Iris pigment epithelial cell (primary cell): ENCODE measurements at places on chromosomes 1 and 21.

- no peak for DNase-seq
Measured at GRCh38 chr1:229985613-229986010, 81.4 kb upstream of the GALNT2 start.

- DNase-seq: no peak
Measured at GRCh38 chr1:245650441-245650960, 495.7 kb downstream of the KIF26B start.

DNA sequence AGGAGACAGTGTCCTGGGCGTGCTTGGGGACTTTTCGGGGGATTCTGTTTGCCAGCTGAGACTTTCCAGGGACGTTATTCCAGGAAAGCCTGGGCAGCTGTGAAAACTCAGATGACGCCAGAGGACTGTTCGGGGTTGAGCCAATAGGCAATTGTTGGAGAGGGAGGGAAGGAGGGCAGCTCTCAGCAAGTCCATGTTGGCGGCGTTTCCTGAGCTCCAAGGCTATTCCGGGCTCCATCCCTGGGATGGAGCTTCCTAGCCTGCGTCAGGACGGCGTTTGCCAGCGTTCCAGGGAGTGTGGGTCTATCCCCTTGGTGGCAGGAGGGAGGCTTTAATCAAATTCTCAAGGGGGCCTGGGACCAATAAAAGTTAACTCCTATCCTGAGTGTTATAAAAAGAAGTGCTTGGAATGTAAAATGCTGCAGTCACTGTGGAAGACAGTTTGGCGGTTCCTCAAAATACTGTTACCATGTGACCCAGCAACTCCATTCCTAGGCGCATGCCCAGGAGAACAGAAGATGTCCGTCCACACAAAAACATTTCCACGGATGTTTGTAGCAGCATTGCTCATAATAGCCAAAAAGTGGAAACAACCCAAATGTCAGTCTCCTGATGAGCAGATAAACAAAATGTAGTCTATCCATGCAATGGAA lies 15.2 kb downstream of the SLC27A3 start:
- DNase-seq: peak; percentile 59

DNA sequence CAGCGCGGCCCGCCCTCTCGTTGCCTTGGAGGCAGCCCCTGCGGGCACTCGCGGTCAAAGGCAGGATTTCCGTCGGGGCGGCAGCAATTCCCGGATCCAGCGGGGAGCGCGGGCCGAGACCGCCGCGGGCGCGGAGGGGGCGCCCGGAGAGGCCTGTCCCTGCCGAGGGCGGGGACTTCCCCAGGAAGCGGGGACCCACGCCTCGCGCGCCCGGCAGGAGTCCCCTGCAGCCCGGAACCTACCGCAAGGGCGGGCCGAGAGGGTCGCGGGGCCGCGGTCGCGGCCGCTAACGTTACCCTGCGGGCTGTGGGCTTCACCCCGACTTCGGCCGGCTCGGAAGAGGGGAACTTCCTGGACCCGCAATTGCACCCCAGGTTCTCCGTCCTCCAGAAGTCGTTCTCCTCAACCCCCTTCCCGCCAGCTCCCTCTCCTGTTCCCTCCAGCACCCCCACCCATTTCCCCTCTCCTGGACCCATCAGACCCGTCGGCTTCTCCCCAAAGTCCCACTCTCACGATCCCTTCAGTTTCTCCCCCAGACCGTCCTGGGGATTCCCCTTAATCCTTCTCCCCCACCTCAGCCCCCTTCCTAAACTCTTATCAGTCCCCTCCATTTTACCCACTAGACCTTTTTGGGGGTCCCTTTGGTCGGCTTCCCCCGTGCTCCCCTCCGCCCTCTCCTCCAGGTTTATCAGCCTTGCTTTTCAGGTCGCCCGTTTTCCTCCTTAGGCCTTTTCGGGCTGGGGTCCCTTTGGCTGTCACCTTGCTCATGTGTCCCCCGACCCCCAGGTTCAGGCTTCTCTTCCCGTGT lies 604 bp downstream of the FGR start:
- no peak for DNase-seq

GRCh38 chr1:192350356-192350755 lies 33.6 kb downstream of the RGS21 start:
- DNase-seq: no peak

DNA sequence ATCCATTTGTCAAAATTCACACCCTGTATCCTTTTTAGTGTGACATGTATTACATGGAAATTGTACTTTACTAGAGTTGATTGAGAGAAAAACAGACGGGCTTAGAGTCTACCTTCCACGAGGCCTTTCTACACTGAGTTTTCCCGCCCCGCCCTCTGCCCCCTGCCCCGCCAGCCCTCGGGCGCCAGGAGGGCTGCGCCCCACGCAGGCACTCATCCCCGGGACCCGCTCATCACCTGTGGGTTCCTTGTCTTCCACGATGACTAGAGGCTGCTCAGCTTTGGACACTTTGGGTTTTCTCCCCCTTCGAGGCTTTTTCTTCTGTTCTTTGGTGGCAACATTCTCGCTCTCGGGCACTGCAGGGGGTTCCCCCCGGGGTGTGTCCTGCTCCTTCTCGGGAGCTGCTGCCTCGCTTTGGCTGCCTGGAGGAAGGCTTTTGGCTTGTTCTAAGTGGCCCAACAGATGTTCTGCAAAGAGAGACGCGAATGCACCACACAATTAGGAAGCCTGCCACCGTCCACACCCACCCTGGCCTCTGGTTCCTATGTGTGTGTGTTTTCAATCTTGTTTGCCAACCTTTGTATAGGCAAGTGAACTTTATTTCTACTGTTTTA lies 39.6 kb downstream of the PRDM15 start:
- DNase-seq: no peak
